ENCODE measurements at places on chromosomes 5 and 9. TPM values are rescaled to one million over a fixed set of nuclear protein-coding genes. Genes with fewer than 3 reads are reported as not detected.

The ARID3C gene
- not detected for polyA plus RNA-seq

The TAF1L gene
- polyA plus RNA-seq, result not detected

The PHF2 gene
- polyA plus RNA-seq, result 1.1 TPM

The OTP gene
- polyA plus RNA-seq, result not detected

The PPP3R2 gene
- 0.31 TPM for polyA plus RNA-seq

The DPH7 gene
- 2.9 TPM for polyA plus RNA-seq

The PRDM9 gene
- polyA plus RNA-seq, result not detected

The MUSK gene
- polyA plus RNA-seq, result not detected

The SLCO6A1 gene
- polyA plus RNA-seq, result not detected

The OCLN gene
- 1.3 TPM for polyA plus RNA-seq

The NXNL2 gene
- not detected for polyA plus RNA-seq

The NR2F1 gene
- 7.9 TPM for polyA plus RNA-seq

The MPDZ gene
- polyA plus RNA-seq, result 21.8 TPM

The HMCN2 gene
- polyA plus RNA-seq, result not detected

The ASS1 gene
- polyA plus RNA-seq, result 18.5 TPM

The ARL15 gene
- polyA plus RNA-seq, result 5.1 TPM

The SLC25A48 gene
- polyA plus RNA-seq, result not detected

The GABRA6 gene
- polyA plus RNA-seq, result 21.4 TPM

The SNCB gene
- 6.9 TPM for polyA plus RNA-seq

The TCOF1 gene
- 5.8 TPM for polyA plus RNA-seq

The ELP1 gene
- polyA plus RNA-seq, result 13.6 TPM

The SHISAL2B gene
- polyA plus RNA-seq, result not detected

The CTXN3 gene
- not detected for polyA plus RNA-seq

The RMRP gene
- polyA plus RNA-seq, result not detected

The OR1Q1 gene
- not detected for polyA plus RNA-seq

The TRIM23 gene
- 63.1 TPM for polyA plus RNA-seq

The SPATA31A3 gene
- polyA plus RNA-seq, result not detected

The ARHGEF37 gene
- 1.1 TPM for polyA plus RNA-seq

The MYOT gene
- polyA plus RNA-seq, result 1.7 TPM

The PIGO gene
- 10.7 TPM for polyA plus RNA-seq

The KCTD16 gene
- 11.7 TPM for polyA plus RNA-seq

The CDX1 gene
- not detected for polyA plus RNA-seq

The NTRK2 gene
- polyA plus RNA-seq, result 8.1 TPM

The SAP30L gene
- 4.9 TPM for polyA plus RNA-seq

The C9orf50 gene
- polyA plus RNA-seq, result not detected

The FCN2 gene
- polyA plus RNA-seq, result not detected

The SLC4A9 gene
- polyA plus RNA-seq, result 0.11 TPM

The GADD45G gene
- 0.23 TPM for polyA plus RNA-seq

The PCDHB7 gene
- 0.78 TPM for polyA plus RNA-seq

The SLC24A2 gene
- polyA plus RNA-seq, result 314 TPM

The SLC25A51 gene
- polyA plus RNA-seq, result 10.0 TPM

The ADGRD2 gene
- not detected for polyA plus RNA-seq

The C9orf153 gene
- polyA plus RNA-seq, result 0.98 TPM

The ENDOG gene
- 12.4 TPM for polyA plus RNA-seq

The THBS4 gene
- polyA plus RNA-seq, result 5.2 TPM

The KLHL3 gene
- 50.7 TPM for polyA plus RNA-seq

The CNTNAP3 gene
- polyA plus RNA-seq, result 0.73 TPM

The PMPCA gene
- polyA plus RNA-seq, result 11.1 TPM

Measured in Purkinje cell (primary cell).